Inflammatory macrophage treated with lipopolysaccharide for 1 hour (primary cell): ENCODE measurements at places on chromosomes 2 and 18.

GRCh38 chr18:58781627-58782194, 83.0 kb upstream of the ZNF532 start:
- peak; percentile 63 for DNase-seq

DNA sequence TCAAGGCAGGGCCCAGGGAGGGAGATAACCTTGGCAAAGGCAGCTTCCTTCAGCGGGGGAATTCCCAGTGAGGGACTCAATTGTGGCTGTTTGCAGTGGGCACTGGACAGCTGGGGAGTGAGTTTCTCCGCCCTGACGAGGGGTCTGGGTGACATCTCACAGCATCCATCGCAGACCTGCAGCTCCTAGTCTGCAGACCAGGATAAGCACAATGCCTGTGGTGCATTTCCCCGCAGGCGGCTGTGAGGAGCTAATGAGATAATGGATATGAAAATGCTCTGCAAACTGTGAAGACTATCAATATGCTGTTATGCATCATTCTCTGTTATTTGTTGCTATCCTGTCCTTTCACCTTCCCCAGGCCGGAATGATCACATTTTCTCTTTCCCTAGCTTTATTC, 30.0 kb upstream of the CYP1B1 start:
- no peak for DNase-seq

GRCh38 chr2:212548455-212548819, 9.8 kb upstream of the ERBB4 start:
- no peak for DNase-seq

GRCh38 chr2:19000776-19001175, 357.6 kb downstream of the OSR1 start:
- DNase-seq = no peak

DNA sequence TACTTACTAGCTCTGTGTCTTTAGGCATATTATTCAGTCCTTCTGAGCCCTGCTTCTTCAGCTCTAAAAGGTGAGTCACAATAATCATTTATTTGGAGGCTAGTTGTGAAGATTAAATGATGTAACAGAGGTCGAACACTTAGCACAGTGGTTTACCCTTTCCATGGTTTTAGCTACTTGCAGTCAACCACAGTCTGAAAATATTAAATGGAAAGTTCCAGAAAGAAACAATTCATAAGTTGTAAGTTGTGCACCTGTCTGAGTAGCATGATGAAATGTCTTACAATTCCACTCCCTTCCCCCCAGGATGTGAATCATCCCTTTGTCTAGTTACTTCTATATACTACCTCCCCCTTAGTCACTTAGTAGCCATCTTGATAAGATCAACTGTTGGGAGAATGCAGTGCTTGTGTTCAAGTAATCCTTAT, 217.6 kb upstream of the THUMPD2 start:
- no peak for DNase-seq

DNA sequence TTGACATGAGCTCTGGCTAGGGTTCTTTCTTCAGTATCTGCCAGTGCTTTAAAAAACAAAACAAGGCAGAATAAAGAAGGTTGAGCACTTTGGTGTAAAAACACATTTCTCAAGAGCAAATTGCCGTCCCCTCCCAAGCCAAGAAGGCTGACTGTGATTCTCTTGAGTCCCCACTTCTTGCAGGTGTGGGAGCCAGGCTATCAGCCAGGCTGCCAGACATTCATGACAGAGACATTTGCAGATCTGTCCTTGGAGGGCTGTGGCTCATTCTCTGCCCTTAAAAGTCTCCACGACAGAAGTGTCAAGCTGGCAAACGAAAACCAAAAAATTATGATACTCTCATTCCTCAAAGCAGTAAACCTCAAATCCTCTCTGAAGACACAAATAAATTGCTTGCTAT, 749.3 kb upstream of the HS6ST1 start:
- no peak for DNase-seq

- DNase-seq = no peak
Measured at GRCh38 chr2:25072606-25073005, 30.7 kb downstream of the EFR3B start.

GRCh38 chr2:64945973-64946768, 43.0 kb upstream of the SLC1A4 start:
- peak; percentile 45 for DNase-seq

DNA sequence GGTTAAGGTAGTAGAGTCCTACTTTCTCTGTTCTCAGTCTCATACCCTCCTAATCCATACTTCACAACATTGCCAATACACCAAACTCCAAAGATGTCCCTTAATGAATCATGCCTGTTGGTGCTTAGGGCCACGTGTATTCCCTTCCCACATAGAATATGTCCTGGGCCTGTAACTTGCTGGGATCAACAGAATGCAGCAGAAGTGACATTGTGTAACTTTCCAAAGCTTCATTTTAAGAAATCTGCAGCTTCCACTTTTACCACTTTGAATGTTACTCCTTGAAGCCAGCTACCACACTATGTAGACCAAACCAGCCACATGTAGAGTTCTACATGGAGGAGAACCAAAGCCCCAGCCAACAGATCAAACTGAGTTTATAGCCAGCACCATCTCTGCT, 58.5 kb upstream of the ARHGAP15 start:
- DNase-seq = peak; percentile 53

GRCh38 chr2:235467588-235467987, 26.3 kb upstream of the AGAP1 start:
- peak; percentile 6 for DNase-seq

- DNase-seq = no peak
Measured at GRCh38 chr18:37578886-37579513, 13.4 kb upstream of the CELF4 start.

GRCh38 chr18:4453874-4454536, 1.1 kb downstream of the DLGAP1 start:
- DNase-seq = no peak

DNA sequence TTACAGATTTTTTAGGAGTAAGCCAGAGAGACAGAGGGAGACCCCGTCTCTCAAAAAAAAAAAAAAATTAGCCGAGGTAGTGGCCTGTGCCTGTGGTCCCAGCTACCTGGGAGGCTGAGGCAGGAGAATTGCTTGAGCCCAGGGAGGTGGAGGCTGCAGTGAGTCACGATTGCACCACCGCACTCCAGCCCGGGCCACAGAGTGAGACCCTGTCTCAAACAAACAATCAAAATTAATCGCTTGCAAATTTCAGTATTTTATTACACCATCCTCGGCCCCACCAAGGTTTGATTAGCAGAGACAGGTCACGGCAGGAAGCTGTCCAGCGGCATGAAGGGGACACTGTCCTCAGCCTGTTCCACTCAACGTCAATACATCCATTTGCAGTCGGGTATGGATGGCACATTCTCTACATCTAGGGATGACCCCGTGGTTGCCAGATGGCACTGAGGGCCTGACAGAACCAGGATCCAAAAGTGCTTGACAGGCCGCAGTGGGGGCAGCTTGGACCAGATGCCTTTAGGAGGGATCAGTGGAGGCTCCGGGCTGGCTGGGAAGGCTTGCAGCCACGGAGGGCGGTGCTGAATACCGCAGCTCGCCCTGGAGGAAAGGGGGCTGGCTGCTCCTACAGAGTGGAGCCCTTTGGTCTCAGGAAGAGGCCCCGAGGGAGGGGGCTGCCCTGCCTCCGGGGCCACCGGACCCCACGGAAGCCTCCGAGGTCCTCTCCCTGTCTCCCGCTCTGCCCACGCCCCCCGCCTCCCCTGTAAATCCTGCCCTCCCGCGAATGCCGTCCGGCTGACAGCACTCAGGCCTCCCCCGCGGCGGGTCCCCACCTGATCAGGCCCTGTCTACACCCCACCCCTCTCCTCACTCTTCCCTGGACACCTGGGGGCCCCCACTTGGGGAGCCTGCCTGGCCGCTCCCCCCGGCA, 13.1 kb downstream of the ASPRV1 start:
- no peak for DNase-seq

DNA sequence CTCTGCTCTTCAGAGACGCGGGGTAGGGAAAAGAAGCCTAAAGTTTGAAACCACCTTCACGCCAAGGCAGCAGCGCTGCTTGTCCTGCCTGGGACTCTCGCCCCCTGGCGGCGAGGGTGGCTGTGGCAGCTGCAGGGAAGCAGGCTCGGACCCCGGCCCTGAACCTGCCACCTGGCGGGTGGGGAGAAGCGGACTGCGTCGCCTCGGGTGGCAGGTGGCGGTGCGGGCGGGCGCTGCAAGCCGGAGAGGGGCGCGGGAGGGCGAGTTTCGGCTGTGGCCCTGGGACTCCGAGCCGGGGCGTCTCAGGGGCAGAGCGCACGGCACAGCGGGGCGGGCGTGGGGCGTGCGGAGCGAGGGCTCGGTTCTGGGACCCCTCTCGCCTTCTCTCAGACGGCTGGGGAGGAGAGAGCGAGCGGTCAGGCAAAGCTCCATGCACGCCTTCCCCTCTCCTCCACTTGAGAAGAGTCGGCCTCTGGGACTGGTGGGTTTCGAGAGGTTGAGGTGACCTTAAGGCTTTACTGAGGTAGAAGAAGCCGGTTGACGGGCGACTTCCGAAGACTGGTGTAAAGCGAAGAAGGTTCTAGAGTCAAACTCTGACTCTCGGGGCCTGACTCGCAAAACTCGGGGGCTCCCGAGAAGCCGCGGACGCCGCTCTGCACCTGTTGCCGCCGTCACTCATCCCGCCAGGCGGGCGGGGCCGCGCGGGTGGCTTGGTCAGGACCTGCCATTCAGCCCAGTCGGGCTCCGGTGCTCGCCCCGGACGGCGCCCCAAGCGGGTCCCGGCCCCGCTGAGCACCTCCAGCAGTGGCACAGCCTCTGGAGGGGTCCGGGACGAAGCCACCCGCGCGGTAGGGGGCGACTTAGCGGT, 1.1 kb upstream of the BOLL start:
- no peak for DNase-seq

DNA sequence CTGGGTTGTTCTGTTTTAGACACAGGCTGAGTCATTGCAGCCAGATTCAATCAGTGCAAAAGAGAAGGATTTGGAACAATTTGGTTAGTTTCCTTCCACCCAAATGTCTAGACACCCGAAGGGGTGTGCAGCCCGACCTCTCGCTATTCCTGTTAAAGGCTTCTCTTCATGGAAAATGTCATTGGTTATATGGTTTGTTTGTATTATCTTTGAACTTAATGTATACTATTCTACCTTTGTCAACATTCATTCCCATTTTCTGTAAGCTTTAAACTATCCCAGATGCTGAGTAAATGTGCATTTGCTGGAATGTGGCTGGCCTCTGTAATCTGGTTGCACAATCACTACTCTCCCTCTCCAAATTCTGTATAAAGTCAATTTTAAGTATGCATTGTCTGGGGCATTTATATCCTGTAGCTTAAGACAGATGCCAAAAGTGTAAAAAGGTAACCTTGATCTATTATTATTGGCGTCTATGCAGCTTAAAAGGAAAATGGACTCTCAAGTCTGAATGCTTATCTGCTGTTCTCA, 80.4 kb upstream of the RND3 start:
- no peak for DNase-seq

DNA sequence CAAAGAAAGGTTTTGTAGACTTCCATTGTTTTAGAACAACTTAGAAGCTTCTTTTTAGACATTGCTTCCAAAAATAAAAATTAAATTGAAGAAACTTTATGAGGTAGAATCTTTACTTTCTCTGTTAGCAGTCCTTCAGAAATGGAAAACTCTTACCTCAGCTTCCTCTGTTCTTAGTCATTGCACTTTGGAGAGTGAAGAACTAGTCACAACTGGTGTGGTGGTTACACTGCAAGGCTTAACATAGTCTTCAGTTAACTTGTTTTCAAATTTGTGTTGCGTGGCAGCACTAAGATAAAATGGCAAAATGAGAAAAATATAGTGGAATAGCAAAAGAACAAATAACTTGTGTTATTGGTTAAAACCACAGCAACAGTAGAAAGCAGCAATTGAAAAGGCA, 332.6 kb downstream of the KIAA1328 start:
- DNase-seq = no peak

GRCh38 chr2:63840081-63840784, 1.5 kb upstream of the UGP2 start:
- no peak for DNase-seq

- no peak for DNase-seq
Measured at GRCh38 chr2:196473617-196474016, 165.9 kb upstream of the CCDC150 start.

DNA sequence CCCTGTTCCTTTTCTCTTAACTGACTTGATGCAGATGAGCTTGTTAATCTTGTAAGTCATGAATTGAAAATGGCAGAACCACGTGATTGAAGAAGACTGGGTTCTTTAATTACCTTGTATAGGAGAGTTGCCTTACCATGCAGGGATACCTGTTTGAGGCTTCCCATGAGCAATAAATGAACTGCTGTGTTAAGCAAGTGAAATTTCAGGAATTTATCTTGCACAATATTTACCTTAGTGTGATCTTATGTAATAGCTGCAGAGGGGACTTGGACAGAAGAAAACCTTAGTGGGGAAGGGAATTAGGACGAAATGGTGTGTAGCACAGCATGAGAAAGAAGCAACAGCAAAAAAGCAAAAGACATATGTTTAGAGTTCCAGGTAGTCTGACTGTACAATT, 384.0 kb upstream of the TMEFF2 start:
- DNase-seq = no peak

GRCh38 chr2:104254017-104254416, 599.9 kb upstream of the POU3F3 start:
- DNase-seq = no peak

GRCh38 chr2:73640511-73640911, 1.7 kb downstream of the NAT8 start:
- no peak for DNase-seq

- no peak for DNase-seq
Measured at GRCh38 chr2:133424876-133425275, 143.4 kb downstream of the NCKAP5 start.

DNA sequence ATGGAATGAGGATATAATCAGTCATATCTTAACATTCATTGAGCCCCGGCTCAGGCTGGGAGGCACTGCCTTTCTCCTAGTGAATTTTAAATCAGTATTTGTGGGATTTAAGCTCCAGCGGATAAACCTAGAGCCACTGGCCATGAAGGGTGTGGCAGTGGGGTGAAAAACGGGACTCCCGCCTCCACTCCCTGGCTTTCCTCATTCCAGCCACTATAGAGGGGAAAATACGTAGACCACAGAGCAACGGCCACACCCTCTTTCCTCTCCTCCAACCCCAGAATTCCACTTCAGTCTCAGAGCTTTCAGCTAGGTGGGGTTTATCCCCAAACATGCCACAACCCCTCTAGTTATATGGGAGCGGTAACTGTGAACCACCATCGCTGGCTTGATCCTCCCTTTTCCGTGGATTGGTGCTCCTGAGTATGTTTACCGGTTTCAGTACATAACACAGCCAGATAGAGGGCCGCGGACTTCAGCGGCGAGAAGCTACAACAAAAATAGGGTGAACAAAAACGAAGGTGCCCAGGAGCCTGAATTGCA, 70.6 kb upstream of the ITGB6 start:
- DNase-seq = no peak

DNA sequence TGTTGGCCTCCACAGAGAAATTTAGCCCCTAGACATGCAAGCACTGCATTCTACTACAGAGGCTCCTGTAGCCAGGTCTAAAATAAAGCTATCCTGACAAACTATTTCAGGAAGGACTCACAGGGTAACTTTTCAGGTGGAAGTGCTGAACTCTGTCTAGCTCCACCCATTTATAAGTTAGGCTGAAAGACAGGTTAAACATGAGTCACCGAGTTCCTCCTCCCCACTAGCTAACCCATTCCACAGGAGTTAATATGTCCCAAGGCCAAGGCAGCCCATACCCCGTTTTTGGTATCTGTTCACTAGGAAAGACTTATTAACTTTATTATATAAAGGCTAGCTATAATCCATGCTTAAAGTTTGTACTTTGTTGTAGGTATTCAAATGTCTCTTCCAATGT, 3.5 kb downstream of the CWC22 start:
- no peak for DNase-seq
